ENCODE measurements at places on chromosomes 5 and 9. TPM values are rescaled to one million over a fixed set of nuclear protein-coding genes. Genes with fewer than 3 reads are reported as not detected.

CDH9 gene
- total RNA-seq = not detected

FAM78A gene
- 36.2 TPM for total RNA-seq

SECISBP2 gene
- total RNA-seq = 34.7 TPM

SLC34A1 gene
- total RNA-seq = 0.15 TPM

PSAT1 gene
- total RNA-seq = 132 TPM

RBM18 gene
- total RNA-seq = 25.9 TPM

PCDHA5 gene
- total RNA-seq = not detected

GPX8 gene
- not detected for total RNA-seq

UIMC1 gene
- 53.5 TPM for total RNA-seq

PCDH1 gene
- not detected for total RNA-seq

GRCh38 chr5:171634511-171634910 is 151.1 kb upstream of the SMIM23 start:
- DNase-seq = no peak
- no peaks in the 10 kb centered on the region for H3K36me3 ChIP-seq
- no peak overlapping the region for H3K4me3 ChIP-seq

- no peaks in the 10 kb centered on the region for H3K36me3 ChIP-seq
- no peaks in the 10 kb centered on the region for H3K4me1 ChIP-seq
- no peak for DNase-seq
These were observed 24.4 kb upstream of the PPP1R2B start for GRCh38 chr5:156825688-156826087.

- peak overlapping the region; percentile 74 for H3K4me3 ChIP-seq
- DNase-seq = peak; percentile 61
- H3K4me1 ChIP-seq = peaks cover 24% of the 10 kb centered on the region
- H3K36me3 ChIP-seq = no peaks in the 10 kb centered on the region
These were observed 709 bp downstream of the WHRN start for GRCh38 chr9:114504341-114505186.

DNA sequence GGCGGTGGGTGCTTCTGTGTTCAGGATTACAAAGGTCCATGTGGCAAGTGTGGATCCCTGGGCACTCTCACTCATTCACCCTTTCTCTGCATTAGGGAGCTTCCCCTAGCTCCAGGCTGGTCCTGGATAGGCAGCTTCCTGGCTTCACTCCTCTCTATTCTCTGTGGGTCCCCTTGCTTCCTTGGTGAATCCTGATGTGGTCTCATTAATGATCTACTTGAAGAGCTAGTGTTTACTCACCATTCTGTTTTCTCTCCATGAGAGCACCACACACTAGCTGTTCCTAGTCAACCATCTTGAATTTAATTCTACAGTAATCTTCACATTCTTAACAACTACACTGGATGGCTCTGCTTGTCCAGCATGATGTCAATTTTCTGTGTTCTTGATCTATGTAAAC is 90.0 kb upstream of the PLPPR1 start:
- H3K27ac ChIP-seq = no peak overlapping the region
- no peaks in the 10 kb centered on the region for H3K27me3 ChIP-seq
- no peak for DNase-seq

GRCh38 chr9:5838884-5839571 is 6.1 kb upstream of the ERMP1 start:
- H3K4me3 ChIP-seq = no peak overlapping the region
- H3K36me3 ChIP-seq = peaks cover 4% of the 10 kb centered on the region
- H3K27me3 ChIP-seq = no peaks in the 10 kb centered on the region
- no peak for DNase-seq
- H3K4me1 ChIP-seq = peaks cover 57% of the 10 kb centered on the region

DNA sequence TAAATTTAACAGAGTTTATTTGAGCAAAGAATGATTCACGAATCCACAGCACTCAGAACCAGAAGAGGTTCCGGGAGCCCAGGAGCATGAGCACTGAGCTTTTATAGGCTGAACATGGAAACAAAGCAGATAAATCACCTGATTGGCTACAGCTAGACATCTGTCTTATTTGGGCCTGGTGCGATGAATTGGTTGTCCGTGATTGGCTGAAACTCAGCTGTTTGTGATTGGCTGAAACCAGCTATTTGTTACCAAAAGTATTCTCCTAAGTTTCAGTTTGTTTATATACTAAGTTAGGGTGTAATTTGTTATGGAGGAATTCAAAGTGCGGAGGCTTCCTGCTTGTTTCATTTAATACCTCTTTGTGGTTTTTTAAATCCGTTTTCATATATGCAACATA is 15.8 kb upstream of the LCP2 start:
- no peaks in the 10 kb centered on the region for H3K36me3 ChIP-seq
- peaks cover 55% of the 10 kb centered on the region for H3K4me1 ChIP-seq
- no peaks in the 10 kb centered on the region for H3K27me3 ChIP-seq
- H3K27ac ChIP-seq = peak overlapping the region; percentile 95
- H3K4me3 ChIP-seq = peak overlapping the region; percentile 79

DNA sequence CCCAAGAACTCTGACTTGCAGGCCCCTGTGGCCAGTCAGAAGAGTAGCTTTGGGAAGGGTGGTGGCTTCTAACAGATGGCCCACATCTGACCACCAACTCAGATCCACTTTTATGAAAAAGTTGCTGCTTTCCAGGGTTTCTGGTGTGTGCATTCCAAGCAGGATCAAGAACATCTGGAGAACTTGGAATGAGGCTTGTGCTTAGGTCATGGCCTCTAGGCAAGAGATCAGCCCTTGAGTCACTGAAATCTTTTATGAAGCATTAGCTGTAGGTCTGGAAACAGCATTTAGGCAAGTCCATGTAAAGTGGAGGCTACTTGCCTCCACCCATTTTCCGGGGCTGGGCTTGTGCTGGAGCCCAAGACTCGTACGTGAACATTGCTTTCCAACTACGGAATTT is 433.3 kb downstream of the SH3GL2 start:
- H3K4me1 ChIP-seq = no peaks in the 10 kb centered on the region
- no peak for DNase-seq
- no peaks in the 10 kb centered on the region for H3K36me3 ChIP-seq
- no peak overlapping the region for H3K4me3 ChIP-seq
- H3K27me3 ChIP-seq = no peaks in the 10 kb centered on the region
- H3K27ac ChIP-seq = no peak overlapping the region

GRCh38 chr9:98880311-98881015 is 63.2 kb upstream of the COL15A1 start:
- H3K36me3 ChIP-seq = no peaks in the 10 kb centered on the region
- H3K4me1 ChIP-seq = no peaks in the 10 kb centered on the region
- H3K27me3 ChIP-seq = peaks cover 30% of the 10 kb centered on the region
- H3K4me3 ChIP-seq = no peak overlapping the region

DNA sequence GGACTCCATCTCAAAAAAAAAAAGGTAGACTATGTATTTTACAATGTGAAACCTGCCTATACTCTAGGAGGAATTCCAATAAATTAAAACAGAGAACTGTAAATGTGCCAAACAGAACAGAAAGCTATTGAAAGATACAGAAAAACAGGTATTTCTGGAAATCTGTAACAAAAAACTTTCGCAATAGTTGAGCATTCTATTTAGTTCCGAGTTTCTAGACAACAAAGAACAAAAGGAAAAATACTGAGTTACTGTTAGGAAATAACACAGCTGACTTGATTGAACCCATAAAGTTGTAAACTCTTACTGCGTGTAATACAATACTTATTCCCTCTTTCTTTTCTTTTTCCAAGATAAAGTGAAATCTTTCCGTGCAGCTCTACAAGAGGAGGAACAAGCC is 18.6 kb downstream of the DIMT1 start:
- peak overlapping the region; percentile 31 for H3K27ac ChIP-seq
- H3K4me3 ChIP-seq = no peak overlapping the region
- DNase-seq = no peak
- H3K36me3 ChIP-seq = peaks cover 54% of the 10 kb centered on the region
- H3K27me3 ChIP-seq = no peaks in the 10 kb centered on the region

DNA sequence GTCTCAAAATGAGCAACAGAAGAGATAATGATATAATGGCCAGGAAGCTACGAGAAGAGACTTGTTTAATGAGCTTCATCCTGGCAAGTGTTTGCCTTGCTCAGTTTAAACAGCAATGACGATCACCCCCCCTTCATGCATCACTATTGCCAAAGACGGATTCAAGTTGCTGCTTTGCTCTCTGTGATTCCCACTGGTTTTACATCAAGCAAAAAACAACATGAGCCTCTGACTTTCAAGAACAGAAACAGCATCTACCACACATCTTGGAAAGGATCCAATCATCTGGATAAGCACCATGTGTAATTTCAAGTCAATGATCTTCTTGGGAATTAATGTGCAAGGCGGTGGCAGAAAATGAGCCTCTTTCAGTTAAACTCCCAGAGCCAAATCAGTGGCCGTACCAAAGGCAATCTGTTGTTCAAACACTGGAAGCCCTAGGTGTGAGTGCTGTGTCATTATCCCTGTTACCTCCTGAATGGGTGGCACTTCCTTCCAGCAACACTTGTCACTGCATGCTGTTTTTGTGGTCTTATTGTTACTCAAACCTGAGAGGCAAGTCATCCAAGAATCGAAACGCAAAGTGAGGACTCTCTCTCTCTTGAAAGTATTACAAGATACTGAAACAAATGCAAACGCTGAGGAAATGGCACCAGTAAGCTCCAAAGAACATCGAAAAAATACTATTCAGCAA is 72.8 kb downstream of the MED27 start:
- peaks cover 19% of the 10 kb centered on the region for H3K36me3 ChIP-seq
- DNase-seq = peak; percentile 70
- no peaks in the 10 kb centered on the region for H3K27me3 ChIP-seq

DNA sequence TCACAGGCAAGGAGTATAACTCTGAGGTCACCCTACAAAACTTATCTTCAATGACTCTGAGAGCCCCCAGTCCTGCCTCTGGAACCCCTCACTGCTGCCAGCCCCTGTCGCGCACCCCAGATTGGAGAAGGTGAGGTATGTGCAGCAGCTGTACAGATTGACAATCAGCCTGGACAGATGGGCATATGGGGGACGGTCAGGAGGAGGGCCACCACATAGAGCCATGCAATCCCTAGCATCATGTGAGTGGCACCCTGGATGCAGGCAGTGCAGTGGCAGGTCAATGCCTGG is 90.1 kb downstream of the LMX1B start:
- no peak overlapping the region for H3K4me3 ChIP-seq
- H3K27ac ChIP-seq = no peak overlapping the region
- H3K27me3 ChIP-seq = peaks cover 28% of the 10 kb centered on the region
- peak; percentile 6 for DNase-seq

DNA sequence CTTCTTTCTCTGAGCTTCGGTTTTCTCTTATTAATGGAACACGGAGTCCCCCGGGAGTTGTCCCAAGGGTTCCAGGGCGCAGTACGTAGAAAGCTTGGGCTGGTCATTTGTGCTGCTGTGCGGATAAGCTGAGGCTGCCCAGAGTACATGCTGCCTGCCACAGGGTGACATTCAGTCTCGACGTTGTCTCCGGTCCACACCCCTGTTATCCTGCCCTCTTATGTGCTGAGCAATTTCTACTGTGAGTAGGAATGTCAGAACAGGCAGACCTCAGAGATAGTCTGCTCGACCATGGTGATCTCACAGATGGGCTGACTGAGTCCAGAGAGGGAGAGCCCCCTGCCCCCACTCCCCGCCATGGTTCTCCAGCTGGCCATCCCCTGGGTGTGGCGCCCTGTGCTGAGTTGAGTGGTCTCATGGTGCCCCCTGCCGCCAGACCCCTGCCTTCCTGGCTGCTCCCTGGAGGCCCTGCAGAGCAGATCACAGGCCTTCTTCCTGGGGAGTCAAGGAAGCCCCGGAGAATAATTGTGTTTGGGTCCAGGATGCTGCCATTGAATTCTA is 124.0 kb downstream of the RGS3 start:
- no peaks in the 10 kb centered on the region for H3K27me3 ChIP-seq
- peak overlapping the region; percentile 38 for H3K27ac ChIP-seq
- DNase-seq = no peak
- peaks cover 63% of the 10 kb centered on the region for H3K4me1 ChIP-seq
- peaks cover 32% of the 10 kb centered on the region for H3K36me3 ChIP-seq
- H3K4me3 ChIP-seq = no peak overlapping the region

GRCh38 chr9:23538067-23538402 is 288.0 kb downstream of the ELAVL2 start:
- H3K4me3 ChIP-seq = no peak overlapping the region
- peaks cover 7% of the 10 kb centered on the region for H3K4me1 ChIP-seq
- H3K27ac ChIP-seq = no peak overlapping the region
- H3K27me3 ChIP-seq = peaks cover 6% of the 10 kb centered on the region

DNA sequence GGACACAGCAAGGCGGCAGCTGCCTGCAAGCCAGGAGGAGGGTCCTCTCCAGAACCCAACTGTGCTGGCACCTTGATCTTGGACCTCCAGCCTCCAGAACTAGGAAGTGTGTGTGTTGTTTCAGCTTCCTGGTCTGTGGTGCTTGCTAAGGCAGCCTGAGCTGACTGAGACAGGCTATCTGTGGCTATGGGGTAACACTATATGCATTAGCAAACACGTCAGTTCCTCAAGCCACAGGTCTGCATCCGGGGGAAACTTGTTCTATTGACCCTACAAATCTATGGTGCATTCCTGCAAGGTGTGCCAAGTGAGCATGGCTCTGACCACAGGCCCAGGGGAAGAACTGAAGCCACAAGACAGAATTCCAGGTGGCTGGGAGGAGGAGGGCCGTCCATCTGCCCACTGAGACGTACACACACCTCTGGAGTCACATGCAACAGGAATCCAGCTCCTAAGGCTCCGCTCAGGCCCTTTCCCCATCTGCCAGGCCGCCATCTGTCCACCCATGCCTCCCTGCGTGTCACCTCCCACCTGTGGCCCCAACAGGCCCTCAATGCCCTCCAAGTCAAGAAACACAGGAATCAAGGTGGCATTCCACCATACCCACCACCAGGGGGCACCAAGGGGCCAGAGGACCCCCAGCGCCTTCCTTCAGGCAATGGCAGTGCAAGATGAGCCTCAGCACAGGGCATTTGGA is 174.9 kb downstream of the ROR2 start:
- H3K4me1 ChIP-seq = no peaks in the 10 kb centered on the region
- H3K27ac ChIP-seq = no peak overlapping the region
- peaks cover 14% of the 10 kb centered on the region for H3K27me3 ChIP-seq
- peak; percentile 77 for DNase-seq
- H3K36me3 ChIP-seq = no peaks in the 10 kb centered on the region

DNA sequence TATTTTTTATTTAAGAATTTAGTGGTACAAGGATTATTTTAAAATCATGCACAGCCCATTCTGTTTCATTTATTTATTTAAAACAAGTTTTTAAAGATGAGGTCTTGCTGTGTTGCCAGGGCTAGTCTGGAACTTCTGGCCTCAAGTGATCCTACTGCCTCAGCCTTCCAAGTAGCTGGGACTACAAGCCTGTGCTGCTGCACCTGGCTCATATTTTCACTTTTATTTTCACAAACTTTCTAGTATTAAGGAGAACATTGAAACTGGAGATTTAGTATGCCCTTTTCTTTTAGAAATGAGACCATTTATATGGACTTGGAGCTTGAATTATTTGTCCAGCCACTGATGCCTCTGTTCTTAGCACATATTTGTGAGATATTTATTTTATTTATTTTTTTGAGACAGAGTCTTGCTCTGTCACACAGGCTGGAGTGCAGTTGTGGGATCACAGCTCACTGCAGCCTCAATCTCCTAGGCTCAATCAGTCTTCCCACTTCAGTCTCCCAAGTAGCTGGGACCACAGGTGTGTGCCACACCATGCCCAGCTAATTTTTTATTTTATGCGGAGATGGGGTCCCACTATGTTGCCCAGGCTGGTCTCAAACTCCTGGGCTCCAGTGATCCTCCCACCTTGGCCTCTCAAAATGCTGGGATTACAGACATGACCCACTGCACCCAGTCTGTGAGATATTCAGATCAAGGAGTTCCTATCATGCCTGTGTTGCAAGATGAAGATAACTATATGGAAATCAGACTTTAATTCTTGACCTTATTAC is 7.4 kb downstream of the DMXL1 start:
- no peak overlapping the region for H3K27ac ChIP-seq
- peaks cover 4% of the 10 kb centered on the region for H3K36me3 ChIP-seq
- H3K27me3 ChIP-seq = no peaks in the 10 kb centered on the region
- H3K4me1 ChIP-seq = peaks cover 61% of the 10 kb centered on the region
- no peak for DNase-seq

- DNase-seq = no peak
- no peak overlapping the region for H3K4me3 ChIP-seq
- no peaks in the 10 kb centered on the region for H3K36me3 ChIP-seq
- no peak overlapping the region for H3K27ac ChIP-seq
These were observed 47.4 kb upstream of the GLDC start for GRCh38 chr9:6692881-6693361.
